ENCODE measurements at places on chromosomes 16 and 17.

GRCh38 chr17:81094509-81095382 is 59.8 kb downstream of the BAIAP2 start:
- DNase-seq = peak; percentile 87

DNA sequence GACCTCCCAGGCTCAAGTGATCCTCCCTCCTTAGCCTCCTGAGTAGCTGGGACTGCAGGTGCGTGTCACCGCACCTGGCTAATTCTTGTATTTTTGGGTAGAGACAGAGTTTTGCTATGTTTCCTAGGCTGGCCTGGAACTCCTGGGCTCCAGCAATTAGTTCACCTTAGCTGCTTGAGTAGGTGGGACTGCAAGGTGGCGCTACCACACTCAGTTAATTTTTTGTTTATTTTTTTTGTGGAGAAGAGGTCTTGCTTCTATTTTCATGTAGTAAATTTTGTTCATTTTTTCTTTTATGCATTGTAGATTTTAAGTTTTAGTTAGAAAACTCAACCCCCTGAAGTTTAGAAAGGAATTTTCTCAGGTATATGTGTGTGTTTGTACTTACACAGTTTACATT is 21.7 kb downstream of the RNF135 start:
- DNase-seq = no peak

- no peak for DNase-seq
Observed at GRCh38 chr17:61087024-61087423, 312.6 kb upstream of the TBX2 start.

- DNase-seq = peak; percentile 41
Observed at GRCh38 chr16:66608241-66609138, 4.0 kb downstream of the CMTM3 start.

- no peak for DNase-seq
Observed at GRCh38 chr16:87924041-87924810, 12.1 kb downstream of the CA5A start.

DNA sequence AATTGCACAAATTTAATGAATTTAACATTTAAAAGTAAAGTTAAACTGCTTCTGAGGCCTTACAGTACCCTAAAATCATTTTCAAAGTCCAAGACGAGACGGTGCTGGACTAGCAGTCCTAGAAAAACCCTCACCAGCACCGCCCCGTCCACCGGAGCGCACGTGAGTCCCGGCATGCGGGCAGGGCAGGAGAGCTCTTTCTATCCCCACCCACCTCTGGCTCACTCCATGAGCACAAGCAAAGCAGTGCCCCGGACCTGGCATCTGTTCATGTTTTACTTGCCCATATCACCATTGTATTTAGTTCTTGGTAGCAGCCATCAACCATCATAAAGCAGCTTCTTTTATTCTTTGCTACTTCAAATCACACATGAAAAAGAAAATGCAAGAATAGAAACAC is 41.7 kb downstream of the ANKRD11 start:
- DNase-seq = no peak
